ENCODE measurements at places on chromosomes 5 and 9. TPM values are rescaled to one million over a fixed set of nuclear protein-coding genes. Genes with fewer than 3 reads are reported as not detected.

DNA sequence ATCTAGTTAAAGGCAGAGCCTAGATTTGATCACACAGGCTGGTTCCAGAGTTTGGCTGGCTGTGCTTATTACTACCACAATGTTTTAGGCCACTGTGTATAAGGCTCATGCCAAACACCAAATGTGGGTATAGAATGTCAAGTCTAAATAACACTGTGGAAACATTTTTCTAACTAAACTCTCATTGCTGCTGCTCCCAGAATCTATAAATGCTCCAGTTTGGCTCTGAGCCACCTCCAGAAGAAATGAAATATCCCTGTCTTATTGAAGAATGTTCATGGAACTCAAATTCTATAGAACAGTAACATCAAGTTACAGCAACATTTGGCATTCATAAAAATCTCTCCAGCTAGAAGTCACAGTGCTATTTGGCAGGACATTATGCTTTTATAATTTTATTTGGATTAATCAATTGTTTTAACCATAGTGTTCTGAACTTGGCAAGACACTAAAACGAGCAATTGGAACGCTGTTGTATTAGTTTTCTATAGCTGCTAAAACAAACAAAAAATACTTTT is 178.1 kb upstream of the COX7C start:
- peak; percentile 36 for DNase-seq

DNA sequence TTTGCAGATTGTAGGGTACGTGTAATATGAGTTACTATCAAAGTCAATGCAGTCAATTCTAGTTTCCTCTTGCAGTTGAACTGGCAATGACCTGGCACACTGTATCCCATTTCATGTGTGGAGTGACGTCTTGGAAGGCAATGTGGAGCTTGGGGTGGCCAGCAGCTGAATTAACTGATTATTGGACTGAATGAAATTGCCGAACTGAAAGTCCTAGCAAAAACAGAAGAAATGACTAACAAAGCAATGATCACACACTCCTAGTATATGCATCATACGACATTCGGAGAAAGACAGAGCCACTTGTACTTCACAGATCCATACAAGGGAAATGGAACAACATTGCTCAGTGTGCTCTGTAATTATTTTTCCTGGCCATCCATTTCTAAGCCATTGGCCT is 259.1 kb upstream of the DAPK1 start:
- DNase-seq: no peak

DNA sequence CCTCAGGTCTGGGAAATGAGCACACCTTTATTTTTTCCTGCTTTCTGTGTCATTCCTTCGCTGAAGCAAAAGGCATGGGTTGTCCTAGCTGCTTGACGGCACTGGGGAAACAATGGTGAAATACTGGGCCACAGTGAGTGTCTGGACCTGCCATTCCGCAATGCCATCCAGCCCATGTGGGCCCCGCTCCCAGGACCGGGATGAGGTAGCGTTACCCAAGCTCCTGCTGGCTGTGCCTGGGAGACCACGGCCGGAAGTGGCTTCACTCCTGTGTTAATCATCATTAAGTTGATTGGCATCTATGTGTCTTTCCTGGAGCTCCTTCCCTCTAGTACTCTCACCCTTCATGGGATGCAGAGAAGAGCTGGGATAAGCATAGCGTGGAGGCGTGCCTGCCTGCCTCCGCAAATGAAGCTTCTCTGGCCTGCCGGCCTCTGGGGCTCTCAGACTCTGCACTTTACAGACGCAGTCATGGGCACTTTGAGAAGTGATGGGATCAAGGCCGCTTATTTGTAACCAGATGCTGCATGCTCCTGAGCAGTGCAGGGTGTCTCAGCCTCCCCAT is 16.5 kb upstream of the SMIM32 start:
- no peak for DNase-seq

DNA sequence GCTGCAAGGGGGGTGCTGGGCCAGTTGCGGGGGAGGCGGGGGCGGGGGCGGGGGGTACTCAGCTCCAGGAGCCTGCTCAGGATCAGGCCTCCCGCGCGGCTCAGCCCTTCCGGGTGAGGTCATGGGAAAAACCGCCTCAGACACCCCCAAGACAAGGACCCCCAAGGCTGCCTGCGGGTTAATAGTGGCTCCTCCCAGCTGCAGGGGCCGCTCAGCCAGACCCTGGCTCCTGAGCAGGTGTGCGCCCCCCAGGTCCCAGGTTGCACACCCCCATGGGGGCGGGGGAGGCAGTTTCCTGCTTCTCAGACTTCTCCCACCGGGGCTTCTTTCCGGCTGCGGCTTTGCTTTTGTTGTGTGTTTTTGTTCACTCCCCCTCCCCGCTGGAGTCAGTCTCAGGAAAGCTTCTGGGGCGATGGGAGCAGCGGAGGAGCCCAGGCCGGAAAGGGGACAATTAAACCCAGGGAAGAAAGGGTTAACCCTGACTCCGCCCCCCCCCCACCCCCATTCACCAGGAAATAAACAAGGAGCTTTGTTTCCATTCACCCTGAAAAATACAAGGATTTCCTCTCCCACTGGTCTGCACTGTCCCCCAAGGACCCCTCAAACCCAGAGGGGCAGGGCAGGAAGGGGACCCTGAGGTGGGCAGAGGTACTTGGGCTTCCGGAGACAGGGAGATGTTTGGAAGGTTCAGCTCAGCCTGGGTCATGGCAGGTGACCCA is 42.3 kb upstream of the NOTCH1 start:
- no peak for DNase-seq

DNA sequence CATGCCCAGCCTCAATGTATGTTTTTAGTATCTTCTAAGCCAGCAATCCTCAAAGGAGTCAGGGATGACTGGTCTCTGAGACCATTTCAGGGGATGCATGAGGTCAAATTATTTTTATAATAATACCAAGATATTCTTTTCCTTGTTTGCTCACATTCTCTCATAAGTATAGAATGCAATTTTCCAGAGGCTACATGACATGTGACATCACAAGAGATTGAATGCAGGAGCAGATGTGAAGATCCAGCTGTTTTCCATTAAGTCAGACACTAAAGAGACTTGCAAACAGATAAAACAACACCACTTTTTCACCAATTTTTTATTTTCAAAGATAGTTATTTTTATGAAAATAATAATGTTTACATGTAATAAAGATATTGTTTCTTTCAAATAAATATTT is 22.0 kb upstream of the FREM1 start:
- DNase-seq: peak; percentile 74

GRCh38 chr5:169631360-169631759 is 5.7 kb upstream of the DOCK2 start:
- DNase-seq: no peak

DNA sequence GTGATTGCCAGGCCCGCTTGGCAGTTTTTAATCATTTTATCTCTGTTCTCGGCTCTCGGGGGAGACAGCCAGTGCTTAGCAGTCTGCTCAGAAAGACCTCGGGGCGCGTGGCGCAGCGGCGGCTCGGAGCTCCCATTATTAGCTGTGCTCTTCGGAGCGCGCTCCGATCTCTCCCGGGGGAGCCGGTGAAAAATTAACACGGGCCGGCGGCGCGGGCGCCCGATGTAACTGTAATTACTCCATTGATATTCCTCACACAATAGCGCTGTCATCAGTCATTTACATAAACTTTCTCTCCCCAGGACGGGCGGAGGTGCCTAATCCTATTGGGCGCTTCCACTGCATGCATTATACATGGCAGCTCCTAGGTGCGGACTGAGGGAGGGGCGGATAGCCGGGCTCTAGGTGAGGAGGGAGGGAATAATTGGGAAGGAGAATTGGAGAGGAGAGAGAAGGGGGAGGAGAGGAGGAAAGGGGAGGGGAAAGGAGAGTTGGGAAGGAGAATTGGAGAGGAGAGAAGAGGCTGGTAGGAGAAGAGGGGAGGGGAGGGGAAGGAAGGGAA is 24.9 kb downstream of the LMX1B start:
- no peak for DNase-seq

- DNase-seq: no peak
These were observed 74.6 kb downstream of the NPR3 start for GRCh38 chr5:32785611-32786254.

DNA sequence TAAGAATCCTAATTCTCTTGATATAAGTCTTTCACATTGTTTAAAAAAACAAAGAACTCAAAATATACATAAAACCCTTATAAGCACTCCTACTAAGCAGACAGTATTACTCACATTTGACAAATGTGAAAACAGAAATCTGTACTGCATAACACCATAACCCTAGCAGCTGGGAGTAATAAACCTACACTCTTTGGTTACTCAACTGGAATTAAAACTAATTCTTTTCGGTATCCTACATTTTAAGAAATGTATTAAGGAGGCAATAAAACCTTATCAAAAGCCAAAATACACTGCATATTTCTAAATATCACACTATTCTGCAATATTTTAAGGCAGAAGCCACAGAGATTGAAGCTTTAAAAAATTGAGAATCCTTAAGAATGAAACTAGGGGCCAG is 6.8 kb downstream of the AUH start:
- DNase-seq: no peak

- DNase-seq: no peak
These were observed 6.8 kb downstream of the SNX30 start for GRCh38 chr9:112757282-112757883.

- no peak for DNase-seq
These were observed 53.2 kb upstream of the TMEM171 start for GRCh38 chr5:73067213-73067612.

DNA sequence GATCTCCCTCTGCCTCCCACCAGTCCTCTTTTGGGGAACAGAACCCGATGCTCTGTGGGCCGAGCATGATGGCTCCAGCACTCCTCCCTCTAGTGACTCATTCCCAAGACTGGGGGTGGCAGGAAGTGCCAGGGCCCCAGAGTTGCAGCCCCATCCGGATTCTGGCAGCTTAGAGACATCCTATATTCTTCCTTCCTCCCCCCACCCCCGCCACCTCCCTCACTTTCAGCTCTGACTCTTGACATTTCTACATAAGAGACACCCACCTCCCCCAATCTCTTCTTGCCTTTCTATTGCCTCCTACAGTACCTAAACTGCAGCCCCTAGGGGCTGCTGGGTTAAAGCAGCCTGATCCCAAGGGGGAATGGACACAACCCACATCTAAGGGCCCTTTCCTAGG is 47.1 kb upstream of the MATR3 start:
- DNase-seq: no peak

GRCh38 chr5:5291357-5291756 is 131.1 kb upstream of the ICE1 start:
- no peak for DNase-seq

The NTNG2 gene
- 0.28 TPM for polyA plus RNA-seq

The CRHBP gene
- 0.45 TPM for polyA plus RNA-seq

The MYMK gene
- 82.7 TPM for polyA plus RNA-seq

The SLC27A6 gene
- 0.34 TPM for polyA plus RNA-seq

The TAF11L5 gene
- polyA plus RNA-seq: not detected

The PFN3 gene
- polyA plus RNA-seq: not detected
